Vagina (tissue), 2 donors: ENCODE measurements at places on chromosomes 5 and 9.
A peak's percentile ranks its signal among the peaks of the same experiment; 100 is the strongest.

DNA sequence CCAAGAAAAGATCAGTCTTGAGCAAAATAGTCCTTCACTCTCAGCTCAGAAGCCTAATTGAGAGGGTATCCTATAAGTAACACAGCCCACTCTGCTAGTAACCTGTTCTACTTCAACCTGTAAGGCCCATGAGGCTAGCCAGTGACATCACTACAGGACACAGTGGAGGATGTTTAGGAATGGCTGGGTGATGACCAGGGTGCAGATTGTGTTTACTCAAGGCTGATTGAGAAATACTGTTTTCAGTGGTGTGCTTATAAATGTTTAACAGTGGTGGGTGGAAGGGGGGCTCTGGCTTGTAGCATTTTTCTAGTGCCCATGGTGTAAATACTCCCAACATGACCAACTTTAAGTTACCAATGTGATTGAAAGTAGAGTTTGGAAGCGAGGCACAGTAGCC, 159.8 kb upstream of the CCDC152 start:
- DNase-seq: no peak

- no peak for DNase-seq
Observed at GRCh38 chr5:132454361-132454760, 36.2 kb downstream of the IRF1 start.

- DNase-seq: no peak
Observed at GRCh38 chr5:154620411-154620810, 134.8 kb upstream of the LARP1 start.

GRCh38 chr9:4798281-4799032, 5.7 kb downstream of the RCL1 start:
- no peak for DNase-seq

DNA sequence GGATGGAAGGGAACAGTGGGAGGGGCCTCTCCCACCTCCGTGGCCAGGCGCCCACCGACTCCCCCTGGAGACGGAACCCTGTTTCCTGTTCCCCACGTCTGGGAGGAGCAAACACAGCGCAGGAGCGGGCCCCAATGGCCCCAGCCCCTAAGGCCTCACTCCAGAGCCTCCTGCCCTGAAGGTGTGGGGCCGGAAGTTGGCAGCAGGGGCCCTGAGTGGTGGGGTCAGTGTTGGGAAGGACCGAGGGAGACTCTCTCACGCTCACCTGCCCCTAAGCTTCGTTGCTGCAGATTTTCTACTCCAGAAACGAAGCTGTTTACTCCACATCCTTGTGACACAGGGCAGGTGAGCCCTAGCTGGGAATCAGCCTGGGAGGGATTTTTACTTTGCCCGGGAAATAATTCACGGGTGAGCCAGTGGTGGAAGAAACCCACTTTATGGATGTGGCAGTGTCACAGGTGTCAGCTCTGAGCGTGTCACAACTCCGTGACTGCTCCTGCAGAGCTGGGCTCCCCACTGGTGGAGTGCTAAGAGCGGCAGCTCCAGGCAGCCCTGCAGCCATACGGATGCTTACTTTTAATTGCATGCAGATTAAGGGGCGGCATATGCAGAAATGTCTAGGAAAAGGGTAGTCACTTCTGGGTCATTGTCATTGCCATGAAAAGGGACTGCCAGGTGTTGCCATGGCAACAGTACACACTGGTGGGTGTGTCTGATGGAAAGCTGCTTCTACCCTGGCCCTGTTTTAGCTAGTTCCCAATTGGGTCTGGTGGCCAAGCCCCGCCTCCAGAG, 77.5 kb upstream of the OLFM1 start:
- DNase-seq: no peak

DNA sequence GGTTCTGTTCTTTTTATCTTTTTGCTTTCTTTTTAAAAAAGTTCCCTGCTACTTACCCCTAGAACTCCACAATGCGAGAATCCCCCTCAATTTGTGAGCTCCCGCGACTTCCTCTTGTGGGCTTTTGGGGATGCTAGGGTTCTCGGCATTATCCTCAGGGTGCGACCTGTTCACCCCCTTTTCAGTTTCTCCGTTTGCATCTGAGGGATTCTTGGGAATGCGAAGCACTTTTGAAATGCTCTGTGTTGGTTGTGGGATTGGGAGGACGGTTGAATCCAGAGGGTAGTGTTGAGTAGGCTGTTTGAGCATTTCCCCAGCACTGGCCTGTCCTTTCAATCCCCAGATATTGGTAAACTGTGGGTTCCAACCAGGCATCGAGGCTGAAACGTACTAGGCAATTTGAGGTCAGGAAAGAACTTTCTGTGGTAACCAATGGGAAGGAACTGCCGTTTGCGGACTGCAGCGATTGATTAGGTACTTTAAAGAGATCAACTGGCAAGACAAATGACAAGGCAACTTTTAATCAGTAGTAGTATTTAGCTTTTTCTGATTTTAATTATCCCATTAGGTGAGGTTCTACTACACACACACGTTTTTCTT, 415 bp downstream of the XRCC4 start:
- DNase-seq: no peak

GRCh38 chr5:177603631-177604030, 3.7 kb downstream of the B4GALT7 start:
- no peak for DNase-seq

- no peak for DNase-seq
Observed at GRCh38 chr9:125529589-125530515, 177.2 kb downstream of the MAPKAP1 start.

DNA sequence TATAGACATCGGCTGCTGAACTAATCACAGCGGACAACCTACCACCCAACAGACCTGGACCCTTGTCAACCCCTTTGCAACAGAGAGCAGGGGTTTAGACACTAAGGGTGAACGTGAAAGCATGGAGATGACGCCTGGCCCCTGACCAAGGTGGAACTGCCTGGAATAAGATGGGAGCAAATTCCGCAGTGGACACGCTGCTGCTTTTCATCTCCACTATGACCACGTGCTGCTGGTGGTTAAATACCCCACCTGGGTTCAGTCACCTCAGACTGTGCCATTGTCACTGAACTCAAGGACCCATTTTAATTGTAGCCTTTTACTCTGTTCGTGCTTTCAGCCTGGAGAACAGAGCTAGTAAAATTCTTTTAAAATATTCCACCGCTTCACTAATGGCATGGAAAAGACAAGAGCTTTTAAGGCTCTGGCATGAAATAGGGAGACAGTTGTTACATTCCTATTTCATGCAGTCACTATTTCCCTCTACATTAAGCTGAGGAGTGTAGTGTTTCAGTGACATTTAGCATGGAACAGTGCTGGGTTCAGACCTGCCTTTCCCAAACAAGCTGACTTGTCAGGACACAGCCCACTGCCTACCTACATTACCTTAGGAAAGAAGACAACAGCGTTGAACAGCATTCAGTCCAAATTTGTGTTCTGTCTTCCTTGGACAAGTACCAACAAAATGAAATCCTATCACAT, 96.8 kb downstream of the ANKRD18B start:
- no peak for DNase-seq

DNA sequence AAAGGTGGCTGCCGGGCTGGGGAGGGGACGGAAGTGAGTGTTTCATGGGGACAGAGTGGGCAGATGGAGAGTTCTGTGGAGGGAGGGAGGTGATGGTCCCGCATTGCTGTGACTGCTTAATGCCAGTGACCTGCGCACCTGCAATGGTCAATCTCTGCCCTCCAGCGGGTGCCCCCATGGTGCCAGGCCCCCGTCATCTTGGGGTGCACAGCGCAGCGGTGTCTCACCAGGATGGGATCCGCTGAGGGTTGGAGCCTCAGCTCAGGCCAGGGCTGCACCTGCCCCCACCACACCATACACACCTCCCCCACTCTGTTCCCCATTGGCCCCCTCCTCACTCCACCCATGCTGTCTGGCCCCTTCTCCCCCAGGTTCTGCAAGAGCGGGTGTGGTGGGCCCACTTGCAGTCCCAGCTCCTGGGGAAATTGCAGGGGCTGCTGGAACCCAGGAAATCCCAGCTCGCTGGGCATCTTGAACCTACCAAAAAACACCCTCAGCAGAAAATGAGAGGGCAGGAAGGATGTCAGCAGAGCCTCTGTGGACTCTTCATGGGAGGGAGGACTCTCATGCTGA, 12.1 kb upstream of the CAMSAP1 start:
- no peak for DNase-seq

- DNase-seq: no peak
Observed at GRCh38 chr5:17398431-17398830, 99.6 kb upstream of the TAF11L2 start.

DNA sequence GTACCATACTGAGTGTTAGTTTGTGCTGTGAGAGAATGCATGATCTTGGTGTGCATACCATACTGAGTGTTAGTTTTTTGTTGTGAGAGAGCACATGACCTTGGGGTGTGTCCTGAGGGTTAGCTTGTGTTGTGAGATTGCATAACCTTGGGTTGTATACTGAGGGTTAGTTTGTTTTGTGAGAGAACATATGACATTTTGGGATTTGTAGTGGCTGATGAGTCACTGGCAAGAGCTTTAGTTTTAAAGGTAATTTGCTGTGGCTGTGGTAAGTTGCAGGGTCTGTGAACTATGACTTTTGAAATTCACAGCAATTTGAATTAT, 1068.3 kb upstream of the EDIL3 start:
- DNase-seq: no peak

GRCh38 chr9:38652486-38652885, 32.1 kb upstream of the ANKRD18A start:
- DNase-seq: peak; percentile 54

- no peak for DNase-seq
Observed at GRCh38 chr9:6106711-6107339, 91.4 kb upstream of the RANBP6 start.

- DNase-seq: no peak
Observed at GRCh38 chr5:107949688-107950341, 279.1 kb upstream of the EFNA5 start.
